ENCODE measurements at places on chromosomes 5 and 9. TPM values are rescaled to one million over a fixed set of nuclear protein-coding genes. Genes with fewer than 3 reads are reported as not detected.
A peak's percentile ranks its signal among the peaks of the same experiment; 100 is the strongest.

DNA sequence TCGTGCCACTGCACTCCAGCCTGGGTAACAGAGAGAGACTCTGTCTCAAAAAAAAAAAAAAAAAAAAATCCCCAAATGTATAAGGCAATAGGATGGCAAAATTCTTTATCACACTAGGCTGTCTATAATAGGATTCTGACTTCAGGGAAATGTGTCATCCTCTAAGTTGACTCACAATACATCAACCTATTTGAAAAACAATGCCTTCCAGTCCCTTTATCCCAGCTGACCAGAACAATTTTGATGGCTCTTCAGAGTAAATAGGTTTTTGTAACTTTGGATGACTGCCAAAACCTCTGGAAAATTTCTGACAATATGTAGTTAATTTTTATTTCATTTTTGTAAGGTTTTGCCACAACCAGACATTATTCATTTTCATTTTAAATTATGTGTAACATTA, 184.1 kb downstream of the CCDC192 start:
- H3K4me3 ChIP-seq: no peak overlapping the region
- DNase-seq: no peak
- H3K27me3 ChIP-seq: no peaks in the 10 kb centered on the region

TMEM8B gene
- 23.5 TPM for total RNA-seq

ADAMTS13 gene
- total RNA-seq: 13.5 TPM

MOB3B gene
- total RNA-seq: 5.4 TPM

SHC3 gene
- total RNA-seq: 0.95 TPM

DNA sequence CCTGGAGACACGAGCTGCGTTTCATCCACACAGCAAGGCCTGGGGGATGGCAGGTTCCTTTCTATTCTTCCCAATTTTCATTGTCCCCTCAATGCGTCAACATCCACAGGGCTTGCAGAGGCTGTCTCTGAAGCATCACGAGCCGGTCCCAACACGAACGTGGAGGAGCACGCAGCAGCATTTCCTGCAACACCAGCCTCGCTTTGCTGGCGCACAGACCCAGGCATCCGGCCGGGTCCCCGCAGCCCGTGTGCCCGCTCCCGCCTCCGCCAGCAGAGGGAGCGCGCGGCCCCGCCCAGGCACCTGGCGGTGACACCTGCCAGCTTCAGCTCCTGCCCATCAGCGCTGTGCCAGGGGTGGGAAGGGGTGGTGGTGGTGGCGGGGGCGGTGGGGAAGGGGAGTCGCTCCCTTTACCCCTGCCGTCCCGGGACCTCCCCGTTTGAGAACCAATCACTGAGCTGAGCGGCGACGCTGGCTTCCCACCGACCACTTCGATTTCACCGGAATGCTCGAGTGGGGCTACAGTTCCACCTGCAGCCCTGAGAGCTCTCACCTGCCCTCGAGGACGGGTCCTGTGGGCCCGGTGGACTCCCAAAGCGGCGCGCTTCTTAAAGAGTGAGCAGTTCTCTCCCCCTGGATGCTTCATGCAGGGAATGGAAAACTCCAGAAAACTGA, 464.5 kb downstream of the ICE1 start:
- H3K27me3 ChIP-seq: peaks cover 8% of the 10 kb centered on the region
- no peaks in the 10 kb centered on the region for H3K36me3 ChIP-seq
- peak; percentile 89 for DNase-seq
- no peak overlapping the region for H3K27ac ChIP-seq
- H3K4me3 ChIP-seq: no peak overlapping the region

PHF24 gene
- 2.7 TPM for total RNA-seq
